SHP77 treated with DMSO at 0.1 percent for 48 hours (cell line): ENCODE measurements at places on chromosomes 16 and 17.

DNA sequence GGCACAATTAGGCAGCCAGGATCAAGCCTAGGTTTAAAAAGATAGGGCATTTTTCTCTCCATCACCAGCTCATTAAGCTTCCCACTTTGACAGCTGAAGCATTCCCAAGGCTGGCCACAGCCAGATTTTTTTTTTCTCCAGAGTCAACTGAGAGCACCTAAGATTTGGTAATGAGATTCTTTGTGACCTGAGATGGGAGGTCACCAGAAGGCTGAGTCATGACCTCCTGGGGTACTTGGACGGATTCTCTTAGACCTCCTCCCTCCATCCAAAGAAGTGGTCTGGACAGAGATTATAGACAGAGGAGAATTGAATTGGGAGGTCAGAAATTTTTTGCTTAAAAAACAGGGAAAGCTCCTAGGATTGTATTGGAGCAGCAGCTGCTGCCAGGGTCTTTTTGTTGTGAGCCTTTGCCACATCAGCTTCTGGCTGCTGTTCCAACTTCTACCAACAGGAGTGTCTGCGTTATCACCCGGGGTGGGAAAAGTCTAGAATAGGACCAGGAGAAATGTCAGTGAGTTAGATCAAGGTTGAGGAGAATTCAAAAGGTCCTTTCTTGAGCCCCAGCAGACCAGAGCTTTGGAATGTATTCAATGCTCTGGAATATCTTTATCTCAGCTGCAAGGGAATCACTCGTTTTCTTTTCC is 221.2 kb upstream of the N4BP1 start:
- DNase-seq = no peak

GRCh38 chr17:28478712-28479615 is 5.5 kb downstream of the SLC13A2 start:
- no peak for DNase-seq

GRCh38 chr17:59745040-59745439 is 37.6 kb downstream of the VMP1 start:
- DNase-seq = no peak

DNA sequence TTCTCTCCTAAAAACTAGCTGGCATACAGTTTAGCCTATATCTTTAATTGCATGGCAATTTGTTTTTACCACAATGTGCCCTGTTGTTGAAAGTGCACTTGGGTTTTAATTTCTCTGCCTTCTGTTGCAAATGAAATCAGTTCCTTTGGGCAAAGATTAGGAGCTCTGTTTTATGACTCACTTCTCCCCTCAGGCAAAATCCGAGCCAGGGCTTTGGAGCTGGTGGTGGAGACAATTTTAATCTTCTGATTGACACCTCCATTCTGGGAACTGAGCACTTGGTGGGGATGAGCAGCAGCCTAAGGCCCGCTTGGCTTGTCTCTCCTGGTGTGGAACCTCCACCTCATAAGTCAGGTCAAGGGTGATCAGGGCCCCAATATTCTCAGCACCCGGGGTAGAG is 13.3 kb upstream of the MYH8 start:
- no peak for DNase-seq

DNA sequence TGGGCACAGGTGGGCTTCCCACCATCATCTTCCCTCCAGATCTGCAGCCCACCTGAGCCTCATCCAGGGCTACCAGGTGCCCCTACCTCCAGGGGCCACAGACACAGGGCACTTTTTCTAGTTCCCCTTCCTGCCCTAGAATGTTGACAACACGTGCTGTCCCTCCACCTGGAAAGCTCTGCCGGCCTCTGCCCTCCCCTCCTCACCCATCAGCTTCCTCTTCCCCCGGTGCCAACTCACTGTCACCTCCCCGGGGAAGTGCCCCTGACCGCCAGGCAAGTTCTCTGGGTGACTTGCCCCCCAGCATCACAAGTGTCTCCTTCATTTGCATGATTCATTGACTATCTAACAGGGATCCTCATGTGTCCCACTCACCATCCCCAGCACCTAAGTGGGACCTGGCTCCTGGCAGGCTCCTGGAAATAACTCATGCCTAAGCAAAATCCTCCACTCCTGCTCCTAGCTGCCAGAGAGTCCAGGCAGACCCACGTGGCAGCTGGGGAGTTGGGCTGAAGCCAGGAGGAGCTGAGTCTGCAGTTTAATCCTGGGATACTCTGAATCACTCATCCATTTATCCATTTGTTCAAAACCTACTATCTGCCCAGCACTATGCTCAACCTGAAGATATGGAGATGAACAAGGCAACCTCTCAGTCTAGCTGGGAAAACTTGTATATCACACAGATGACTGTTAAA is 304.4 kb downstream of the FOXL1 start:
- no peak for DNase-seq

GRCh38 chr16:4216596-4216995 is 25.3 kb downstream of the SRL start:
- no peak for DNase-seq

DNA sequence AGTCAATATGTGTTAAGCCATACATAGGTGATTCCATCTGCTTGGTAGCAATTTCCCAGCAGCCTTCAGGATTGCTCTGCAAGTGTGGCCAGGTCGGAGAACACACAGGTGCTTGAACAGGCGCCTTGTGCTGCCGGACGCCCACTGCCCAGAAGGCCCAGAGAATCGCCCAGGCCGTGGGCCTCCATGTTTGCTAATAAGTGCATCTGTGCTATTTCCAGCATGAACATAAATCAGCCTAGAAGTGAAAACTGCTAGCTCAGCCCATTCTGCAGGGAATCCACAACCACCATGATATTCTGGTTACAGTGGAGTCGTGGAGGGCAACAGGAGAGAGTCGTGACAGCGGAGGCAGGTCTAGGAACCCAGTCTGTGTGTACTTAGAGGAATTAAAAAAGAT is 78.1 kb downstream of the ZFHX3 start:
- no peak for DNase-seq

DNA sequence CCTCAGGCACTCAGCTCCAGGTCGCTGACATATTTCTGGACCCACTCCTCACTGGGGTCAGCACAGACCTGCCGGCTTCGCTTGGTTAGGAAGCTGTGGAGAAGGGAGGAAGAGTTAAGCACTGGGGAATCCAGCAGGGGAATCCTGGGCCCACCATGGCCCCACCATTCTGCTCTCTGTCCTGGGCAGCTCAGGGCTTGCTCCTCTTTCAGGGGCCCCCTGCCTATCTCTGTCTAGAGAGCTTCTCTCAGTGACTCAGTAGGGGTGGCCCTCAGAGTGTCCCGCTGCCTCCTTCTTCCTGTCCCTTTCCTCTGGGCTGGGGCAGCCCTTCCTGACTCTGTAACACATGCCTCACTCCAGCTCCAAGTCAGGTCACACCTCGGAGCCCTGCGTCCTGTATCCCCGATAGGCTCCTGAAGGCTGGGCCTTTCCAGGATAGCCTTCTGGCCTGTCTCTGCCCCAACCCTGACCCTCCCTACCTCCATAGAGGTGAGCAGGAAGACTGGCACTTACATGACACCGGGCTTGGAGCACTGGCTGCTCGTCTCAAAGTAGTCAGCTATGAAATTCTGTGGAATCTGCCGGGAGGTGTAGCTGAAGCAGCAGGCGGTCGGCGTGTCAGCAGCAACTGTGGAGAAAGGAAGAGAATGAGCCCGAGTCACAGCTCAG is 1.1 kb downstream of the CCL3 start:
- DNase-seq = no peak
